SJSA1 (cell line): ENCODE measurements at places on chromosomes 4 and X. TPM values are rescaled to one million over a fixed set of nuclear protein-coding genes. Genes with fewer than 3 reads are reported as not detected.

DNA sequence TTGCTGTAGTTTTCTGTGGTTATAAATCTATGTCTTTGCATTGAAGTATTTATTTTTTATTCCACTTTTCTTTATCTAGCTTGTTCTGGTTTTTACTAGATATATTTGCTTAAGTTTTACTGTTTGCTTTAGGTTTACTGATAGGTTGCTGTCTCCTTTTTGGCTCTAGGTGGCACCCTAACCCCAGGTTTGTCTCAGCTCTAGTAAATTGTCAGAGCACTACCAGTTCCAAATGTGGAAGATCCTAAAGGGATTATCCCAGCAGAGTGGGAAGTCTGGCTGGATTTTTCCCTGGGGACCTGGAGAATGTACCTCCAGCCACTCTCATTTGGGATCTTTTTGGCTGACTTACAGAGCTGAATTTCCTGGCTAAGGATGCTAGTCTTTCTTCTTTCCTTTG, 106.1 kb downstream of the PBDC1 start:
- no peak overlapping the region for H3K4me3 ChIP-seq
- no peaks in the 10 kb centered on the region for H3K4me1 ChIP-seq
- no peaks in the 10 kb centered on the region for H3K36me3 ChIP-seq
- DNase-seq = peak; percentile 10

GRCh38 chr4:147846318-147847155, 114.6 kb downstream of the ARHGAP10 start:
- no peak for DNase-seq
- H3K27ac ChIP-seq = no peak overlapping the region
- peaks cover 39% of the 10 kb centered on the region for H3K36me3 ChIP-seq
- peaks cover 26% of the 10 kb centered on the region for H3K4me1 ChIP-seq
- H3K27me3 ChIP-seq = no peaks in the 10 kb centered on the region

GRCh38 chr4:132180020-132180427, 969.1 kb upstream of the PCDH10 start:
- no peaks in the 10 kb centered on the region for H3K36me3 ChIP-seq
- H3K4me3 ChIP-seq = no peak overlapping the region
- H3K4me1 ChIP-seq = no peaks in the 10 kb centered on the region
- no peak for DNase-seq

DNA sequence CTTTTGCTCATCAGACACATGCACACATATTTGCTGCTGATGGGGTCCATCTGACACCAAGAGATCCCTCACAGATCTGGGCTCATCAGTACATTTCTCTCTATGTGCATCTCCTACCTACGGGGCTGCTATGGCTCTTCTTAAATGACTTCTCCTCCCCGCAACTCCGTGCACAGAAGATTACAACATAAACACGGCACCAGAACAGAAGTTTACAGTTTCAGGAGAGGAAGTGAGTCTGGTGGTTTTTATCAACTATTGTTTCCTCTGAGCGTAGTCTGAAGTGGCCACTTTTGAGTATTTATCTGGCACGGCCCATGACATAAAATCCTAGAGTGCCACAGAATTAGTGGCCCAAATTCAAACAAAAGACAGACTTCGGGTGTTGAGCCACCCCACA, 263.8 kb downstream of the PRDM5 start:
- H3K27ac ChIP-seq = no peak overlapping the region
- H3K4me1 ChIP-seq = no peaks in the 10 kb centered on the region
- H3K4me3 ChIP-seq = no peak overlapping the region
- H3K27me3 ChIP-seq = no peaks in the 10 kb centered on the region
- no peak for DNase-seq

DNA sequence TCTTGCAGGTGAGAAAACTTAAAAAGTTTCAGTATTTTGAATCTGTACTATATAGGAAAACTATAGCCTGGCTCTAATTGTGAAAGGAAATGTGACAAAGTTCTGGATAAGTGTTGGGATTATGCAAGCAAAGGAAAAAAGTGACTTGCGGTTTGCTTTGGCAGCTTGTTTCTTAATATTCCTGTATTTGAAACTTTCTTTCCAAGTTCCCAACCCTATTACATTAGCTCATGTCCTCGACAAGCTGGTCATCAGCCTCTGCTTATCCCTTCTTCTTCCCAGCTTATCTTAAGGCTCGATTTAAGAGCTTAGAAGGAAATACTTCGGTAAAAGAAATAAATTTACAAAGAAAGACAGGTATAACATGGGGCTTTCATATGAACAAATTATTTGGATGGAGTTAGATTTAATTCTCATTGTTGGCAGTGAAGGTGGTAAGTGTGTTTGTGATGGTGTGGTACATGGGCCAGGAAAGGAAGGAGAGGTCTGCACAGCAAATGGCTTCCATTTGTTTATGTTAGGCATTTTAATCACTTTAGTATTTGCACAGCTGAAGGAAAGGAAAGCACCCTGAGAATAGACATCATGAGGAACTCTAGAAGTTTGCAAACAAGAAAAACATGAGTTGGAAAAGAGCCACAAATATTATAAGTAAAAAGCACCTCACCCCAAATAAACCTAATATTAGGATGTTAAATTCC, 5.1 kb upstream of the MYOZ2 start:
- no peak for DNase-seq
- H3K4me1 ChIP-seq = peaks cover 14% of the 10 kb centered on the region
- H3K27ac ChIP-seq = no peak overlapping the region
- no peak overlapping the region for H3K4me3 ChIP-seq
- no peaks in the 10 kb centered on the region for H3K36me3 ChIP-seq
- no peaks in the 10 kb centered on the region for H3K27me3 ChIP-seq

DNA sequence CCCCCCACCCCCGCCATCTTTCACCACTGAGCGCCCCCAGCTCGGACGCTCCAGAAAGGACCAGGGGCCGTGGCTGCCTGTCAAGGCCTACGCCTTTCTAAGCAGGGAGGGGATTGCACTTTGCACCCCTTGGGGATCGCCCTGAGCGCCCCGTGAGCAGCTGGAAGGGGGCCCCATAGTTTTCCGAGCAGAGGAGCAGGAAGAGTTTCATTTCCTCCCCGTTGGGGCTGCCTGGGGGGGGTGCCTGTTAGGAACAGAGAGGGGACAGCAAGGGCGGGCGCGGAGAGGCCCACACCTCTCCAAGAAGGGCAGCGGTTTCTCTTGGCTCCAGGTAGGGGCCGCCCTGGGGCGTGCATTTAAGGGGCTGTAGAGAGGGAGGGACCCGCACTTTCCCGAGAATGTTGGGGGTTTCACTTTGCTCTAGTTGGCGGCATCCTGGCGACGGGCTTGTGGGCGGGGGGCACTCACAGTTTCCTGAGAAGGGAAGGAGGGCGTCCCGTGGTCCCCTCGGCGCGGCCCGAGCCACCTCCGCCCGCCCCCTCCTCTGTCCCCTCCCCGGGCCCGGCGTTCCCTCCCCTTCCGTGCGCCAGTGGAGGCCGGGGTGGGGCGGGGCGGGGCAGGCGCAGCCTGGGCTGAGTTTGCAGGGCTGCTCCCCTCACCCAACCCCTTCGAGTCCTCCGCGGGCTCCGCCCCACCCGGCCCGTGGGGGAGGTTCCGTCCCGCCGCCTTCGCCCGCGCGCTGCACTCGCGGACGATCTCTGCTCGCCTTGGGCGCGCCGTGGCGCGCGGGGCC, 82.3 kb upstream of the CD99 start:
- peaks cover 7% of the 10 kb centered on the region; the same call in 1 of the 2 replicates for H3K4me1 ChIP-seq
- H3K4me3 ChIP-seq = peak overlapping the region; percentile 61
- no peaks in the 10 kb centered on the region for H3K36me3 ChIP-seq
- H3K27me3 ChIP-seq = no peaks in the 10 kb centered on the region

DNA sequence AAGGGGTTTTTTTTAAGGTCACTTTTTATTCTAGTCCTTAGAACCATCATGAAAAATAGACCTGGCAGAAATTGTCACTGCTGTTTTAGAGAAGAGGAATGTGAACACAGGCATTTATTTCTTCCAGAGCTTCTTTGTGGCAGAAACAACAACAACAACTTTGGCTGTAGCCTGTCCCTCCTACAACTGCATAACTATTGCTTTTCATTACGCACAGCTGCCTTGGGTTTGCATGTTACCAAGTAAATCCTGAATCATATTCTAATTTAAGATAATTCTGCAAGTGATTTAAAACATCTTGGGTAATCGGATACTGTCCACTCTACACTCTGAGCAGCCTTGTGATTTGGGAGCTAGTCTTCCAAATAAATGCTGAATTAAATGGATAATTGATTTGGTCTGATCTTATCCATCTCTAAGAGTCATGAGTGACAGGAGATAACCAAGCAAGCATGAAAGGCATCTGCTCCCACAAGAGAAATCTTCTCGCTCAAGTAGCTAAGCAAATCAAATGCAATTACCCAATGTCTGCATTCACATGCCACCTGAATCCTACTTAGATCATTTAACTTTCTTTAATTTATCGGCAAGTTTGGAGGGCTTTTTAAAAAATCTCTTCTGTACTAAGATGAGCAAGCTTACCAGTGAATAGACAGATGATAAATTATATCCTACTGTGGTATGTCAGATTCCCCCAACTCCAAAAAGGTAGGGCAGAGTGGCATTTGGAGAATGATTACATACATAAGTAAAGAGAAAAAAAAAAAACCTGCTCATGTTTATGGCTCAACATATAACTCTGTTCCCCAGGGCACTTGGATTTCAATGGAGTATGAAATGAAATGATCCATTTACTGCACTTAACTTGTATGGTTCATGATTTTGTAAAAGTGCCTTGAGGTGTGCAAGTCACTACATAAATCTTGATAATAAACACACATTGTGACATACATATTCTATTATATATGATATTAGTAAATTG, 73.6 kb downstream of the EGF start:
- H3K36me3 ChIP-seq = peaks cover 24% of the 10 kb centered on the region
- H3K4me3 ChIP-seq = no peak overlapping the region
- peaks cover 2% of the 10 kb centered on the region for H3K4me1 ChIP-seq
- no peak overlapping the region for H3K27ac ChIP-seq

DNA sequence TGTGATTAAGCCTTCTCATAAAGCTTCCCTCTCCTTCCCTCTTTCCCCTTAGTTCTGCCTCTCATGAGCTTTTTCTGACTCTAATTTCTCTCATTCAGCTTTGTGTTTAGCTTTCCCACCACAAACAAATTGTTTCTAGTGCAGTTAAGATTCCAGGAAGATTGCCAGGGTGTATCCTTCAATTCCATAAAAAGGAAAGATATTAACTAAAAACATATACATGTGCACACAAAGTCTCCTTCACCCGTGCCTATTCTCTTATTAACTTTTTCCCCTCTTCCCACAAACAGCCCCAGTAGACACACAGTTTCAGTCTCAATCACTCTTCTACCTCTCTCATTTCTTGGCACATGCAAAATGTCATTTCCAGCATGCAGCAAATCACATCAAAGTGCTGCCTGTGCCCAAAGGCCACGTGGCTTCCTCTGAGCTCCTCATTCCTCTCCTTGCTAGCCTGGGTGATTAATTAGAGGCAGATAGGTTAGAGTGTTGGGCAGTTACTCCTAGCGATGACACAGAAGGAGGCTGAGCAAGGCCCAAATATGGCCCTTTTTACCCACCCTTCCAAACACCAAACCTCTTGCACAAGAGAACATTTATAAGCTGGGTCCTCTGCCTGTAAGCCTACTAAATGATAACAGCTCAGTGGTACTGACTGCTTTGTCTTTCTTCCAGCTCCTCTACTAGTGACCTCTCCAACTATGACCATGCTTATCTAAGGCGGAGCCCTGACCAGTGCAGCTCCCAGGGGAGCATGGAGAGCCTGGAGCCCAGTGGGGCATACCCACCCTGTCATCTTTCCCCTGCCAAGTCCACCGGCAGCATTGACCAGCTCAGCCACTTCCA, 159.6 kb downstream of the SOWAHB start:
- H3K27me3 ChIP-seq = no peaks in the 10 kb centered on the region
- H3K4me1 ChIP-seq = peaks cover 40% of the 10 kb centered on the region

DNA sequence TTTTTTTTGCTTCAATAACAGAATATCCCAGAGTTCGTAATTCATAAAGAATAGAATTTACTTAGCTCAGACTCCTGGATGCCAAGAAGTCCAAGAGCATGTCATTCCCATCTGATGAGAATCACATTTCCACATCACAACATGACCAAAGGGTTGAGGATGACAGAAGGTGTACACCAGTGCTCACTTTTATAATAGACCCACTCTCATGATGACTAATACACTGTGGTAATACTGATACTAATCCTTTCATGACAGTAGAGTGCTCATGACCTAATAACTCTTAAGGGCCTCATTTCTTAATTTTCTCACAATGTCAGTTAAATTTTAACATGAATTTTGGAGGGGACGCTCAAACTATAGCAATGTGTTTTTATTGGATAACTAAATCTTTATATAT, 69.2 kb downstream of the ZNF732 start:
- no peaks in the 10 kb centered on the region for H3K27me3 ChIP-seq
- H3K4me3 ChIP-seq = no peak overlapping the region
- H3K4me1 ChIP-seq = no peaks in the 10 kb centered on the region
- no peak for DNase-seq
- no peaks in the 10 kb centered on the region for H3K36me3 ChIP-seq
- no peak overlapping the region for H3K27ac ChIP-seq

DNA sequence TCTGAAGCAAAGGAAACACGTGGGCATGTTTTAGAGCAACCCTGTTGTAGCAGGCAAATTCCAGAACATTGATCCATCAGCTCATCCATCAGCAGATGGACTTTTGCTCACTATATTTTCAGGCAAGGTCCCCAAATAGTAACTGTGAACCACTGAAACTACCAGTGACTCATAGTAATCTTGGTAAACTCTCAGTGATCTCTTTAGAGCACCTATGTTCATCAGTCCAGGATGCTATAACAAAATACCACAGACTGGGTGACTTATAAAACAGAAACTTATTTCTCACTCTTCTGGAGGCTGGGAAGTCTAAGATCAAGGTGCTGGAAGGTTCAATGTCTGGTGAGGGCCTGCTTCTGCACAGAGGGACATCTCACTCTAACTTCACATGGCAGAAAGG, 28.9 kb upstream of the BTC start:
- H3K4me1 ChIP-seq = no peaks in the 10 kb centered on the region
- H3K4me3 ChIP-seq = no peak overlapping the region
- H3K36me3 ChIP-seq = no peaks in the 10 kb centered on the region
- no peaks in the 10 kb centered on the region; the same call in 1 of the 2 replicates for H3K27me3 ChIP-seq
- DNase-seq = no peak

- no peak overlapping the region for H3K4me3 ChIP-seq
- DNase-seq = no peak
- no peak overlapping the region for H3K27ac ChIP-seq
- H3K4me1 ChIP-seq = no peaks in the 10 kb centered on the region
- H3K27me3 ChIP-seq = no peaks in the 10 kb centered on the region
- H3K36me3 ChIP-seq = no peaks in the 10 kb centered on the region
These were observed 1035.4 kb downstream of the SH3BGRL start for GRCh38 chrX:82237328-82237727.

GLUD2 gene
- total RNA-seq = 0.38 and 0.55 TPM in 2 replicates

GPR101 gene
- not detected in 2 replicates for total RNA-seq

FABP2 gene
- not detected in 2 replicates for total RNA-seq

ASB11 gene
- total RNA-seq = not detected in 2 replicates
